Fibroblast of skin of right quadriceps (primary cell): ENCODE measurements at places on chromosomes 1 and 21.

GRCh38 chr1:241808265-241808664, 39.7 kb upstream of the EXO1 start:
- DNase-seq, result no peak

GRCh38 chr1:143643148-143643885, 328.5 kb downstream of the FAM72C start:
- no peak for DNase-seq

DNA sequence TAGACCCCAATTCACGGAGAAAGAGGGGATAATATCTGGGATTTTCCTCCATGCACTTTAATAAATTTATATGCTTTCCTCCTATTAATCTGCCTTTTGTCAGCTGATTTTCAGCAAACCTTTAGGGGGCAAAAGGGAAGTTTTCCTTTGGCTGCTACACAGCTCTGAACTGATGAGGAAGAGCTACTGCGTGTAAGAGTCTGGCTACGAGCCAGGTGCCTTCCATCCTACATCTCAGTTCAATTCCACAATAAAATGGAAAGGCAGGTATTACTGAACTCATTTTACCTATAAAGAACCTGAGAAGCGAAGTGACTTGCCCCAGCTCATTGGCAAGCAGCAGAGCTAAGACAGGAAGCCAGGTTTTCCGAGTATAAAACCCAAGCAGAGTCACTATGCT, 28.3 kb upstream of the ZNF326 start:
- no peak for DNase-seq

DNA sequence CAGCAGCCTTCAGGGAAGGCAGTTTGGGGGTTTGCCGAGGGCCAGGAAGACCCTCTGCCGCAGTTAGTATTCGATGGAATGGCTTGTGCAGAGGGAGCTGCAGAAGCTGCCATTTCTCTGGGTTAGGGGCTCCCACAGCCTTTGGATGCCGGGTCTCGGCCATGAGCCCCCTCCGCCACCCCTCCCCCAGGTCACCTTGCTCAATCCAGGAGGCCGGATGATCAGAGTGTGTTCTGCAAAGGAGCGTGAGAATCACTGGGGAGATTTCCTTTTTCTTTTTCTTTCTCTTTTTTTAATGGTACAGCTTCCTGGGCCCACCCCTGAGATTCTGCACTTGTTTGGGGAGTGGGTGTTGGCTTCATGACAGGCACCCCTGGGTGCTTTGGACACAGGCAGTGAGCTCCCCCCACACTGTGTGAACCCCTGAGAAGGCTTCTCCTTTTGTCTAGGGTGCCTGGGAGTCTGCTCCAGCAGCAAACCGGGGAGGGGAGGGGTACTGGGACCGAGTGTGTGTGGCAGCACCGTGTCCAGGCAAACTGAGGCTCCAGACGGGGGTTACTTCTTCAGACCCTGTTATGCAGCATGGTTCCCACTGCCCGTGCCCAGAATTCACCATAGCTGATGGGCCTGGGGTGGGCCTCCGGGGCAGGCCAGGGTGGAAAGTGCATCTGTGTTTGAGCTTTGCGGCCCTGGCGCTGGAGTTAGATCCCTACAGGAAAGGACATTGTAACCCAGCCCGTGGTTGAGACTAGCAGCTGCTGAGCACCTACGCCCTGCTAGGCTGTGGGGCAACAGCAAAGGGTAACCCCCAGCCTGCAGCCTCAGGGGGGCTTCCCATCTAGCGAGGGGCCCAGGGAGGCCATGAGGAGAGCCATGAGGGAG, 18.5 kb downstream of the TNFRSF1B start:
- DNase-seq, result no peak

- no peak for DNase-seq
These were observed 63.0 kb downstream of the KCNN3 start for GRCh38 chr1:154807048-154807591.

DNA sequence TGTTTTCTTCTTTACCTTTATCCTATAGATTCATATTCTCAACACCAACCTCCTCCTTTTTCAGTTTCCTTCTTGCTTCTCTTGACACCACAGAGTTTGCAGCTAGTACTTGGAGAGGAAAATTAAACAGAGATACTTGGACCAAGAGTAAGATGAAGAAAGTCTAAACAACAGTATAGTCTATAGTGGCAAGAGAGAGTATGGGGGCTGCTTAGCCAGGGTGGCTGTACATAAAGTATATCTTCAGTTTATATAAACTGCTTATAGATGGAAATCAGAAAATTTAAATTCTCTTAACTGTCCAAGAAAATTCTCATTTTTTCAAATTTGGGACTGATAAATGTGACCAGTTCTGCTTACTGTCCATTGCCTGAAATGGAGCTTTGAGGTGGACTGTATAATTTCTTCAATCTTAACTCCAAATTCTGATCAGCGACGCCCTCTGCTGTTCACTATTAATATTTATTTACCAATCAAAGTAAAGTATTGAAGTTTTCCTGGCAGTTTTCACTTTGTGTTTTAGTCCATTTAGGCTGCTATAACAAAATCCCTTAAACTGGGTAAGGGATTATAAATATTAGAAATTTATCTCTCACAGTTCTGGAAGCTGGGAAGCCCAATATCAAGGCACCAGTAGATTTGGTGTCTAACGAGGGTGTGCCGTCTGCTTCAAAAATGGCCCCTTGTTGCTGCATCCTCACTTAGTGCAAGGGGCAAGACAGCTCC, 14.8 kb upstream of the METTL18 start:
- DNase-seq, result peak; percentile 32

DNA sequence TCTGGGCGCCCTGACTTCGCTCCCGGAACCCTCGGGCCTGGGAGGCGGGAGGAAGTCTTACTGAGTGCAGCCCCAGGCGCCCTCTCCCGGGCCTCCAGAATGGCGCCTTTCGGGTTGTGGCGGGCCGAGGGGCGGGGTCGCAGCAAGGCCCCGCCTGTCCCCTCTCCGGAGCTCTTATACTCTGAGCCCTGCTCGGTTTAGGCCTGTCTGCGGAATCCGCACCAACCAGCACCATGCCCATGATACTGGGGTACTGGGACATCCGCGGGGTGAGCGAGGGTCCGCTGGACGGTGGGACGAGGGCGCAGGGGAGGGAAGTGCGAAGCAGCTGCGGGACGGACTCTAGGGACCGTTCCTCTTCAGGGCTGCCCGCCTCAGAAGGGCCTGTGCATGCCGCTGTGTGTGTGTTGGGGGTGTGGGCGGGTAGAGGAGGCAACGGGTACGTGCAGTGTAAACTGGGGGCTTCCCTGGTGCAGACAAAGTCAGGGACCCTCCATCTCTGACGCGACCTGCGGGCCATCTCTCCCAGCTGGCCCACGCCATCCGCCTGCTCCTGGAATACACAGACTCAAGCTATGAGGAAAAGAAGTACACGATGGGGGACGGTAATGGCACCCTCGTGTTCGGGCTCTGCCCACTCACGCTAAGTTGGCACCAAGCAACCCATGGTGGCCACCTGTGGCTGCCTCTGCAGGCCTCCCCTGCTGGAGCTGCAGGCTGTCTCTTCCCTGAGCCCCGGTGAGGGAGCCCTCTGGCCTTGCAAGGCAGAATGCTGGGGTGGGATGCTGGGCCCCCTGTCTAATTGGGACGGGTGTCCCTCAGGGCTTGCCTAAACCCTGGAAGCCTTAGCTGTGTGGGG, at the start of gene GSTM1:
Gene GSTM1 (plus strand): TSS at position 177 of the 859 bp plus-strand sequence. CDS start 57 bp downstream, at position 234.
- DNase-seq, result peak; percentile 77

DNA sequence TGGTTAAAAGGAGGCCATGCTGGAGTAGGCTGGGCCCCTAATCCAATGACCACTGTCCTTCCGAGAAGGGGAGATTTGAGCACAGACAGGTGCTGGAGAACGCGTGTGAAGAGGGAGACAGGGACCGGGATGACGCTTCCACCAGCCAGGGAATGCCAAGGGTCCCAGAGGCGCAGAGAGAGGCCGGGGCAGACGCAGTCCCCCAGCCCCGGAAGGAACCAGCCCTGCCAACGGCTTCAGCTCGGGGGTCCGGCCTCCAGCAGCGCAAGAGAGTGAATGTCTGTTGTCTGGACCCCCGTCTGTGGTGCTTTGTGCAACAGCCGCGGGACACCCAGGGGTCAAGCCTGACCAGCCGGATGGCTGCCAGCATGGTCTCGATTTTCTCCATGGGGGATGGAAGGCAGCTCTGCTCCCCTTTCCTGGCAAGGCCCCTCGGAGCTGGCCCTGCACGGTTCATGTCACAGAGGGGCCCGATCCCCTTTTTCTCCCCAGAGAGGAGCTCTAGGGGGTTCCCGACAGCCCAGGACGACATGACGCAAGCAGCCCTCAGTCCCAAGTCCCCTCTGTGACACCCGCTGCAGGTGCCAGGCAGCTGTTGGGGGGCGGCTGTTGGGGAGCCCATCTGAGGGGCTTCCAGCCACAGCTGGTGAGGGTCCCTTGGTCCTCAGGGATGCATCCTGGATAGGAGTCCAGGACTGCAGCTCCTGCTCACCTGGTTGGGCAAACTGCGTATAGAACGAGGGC, 73.5 kb downstream of the SIK1 start:
- no peak for DNase-seq

DNA sequence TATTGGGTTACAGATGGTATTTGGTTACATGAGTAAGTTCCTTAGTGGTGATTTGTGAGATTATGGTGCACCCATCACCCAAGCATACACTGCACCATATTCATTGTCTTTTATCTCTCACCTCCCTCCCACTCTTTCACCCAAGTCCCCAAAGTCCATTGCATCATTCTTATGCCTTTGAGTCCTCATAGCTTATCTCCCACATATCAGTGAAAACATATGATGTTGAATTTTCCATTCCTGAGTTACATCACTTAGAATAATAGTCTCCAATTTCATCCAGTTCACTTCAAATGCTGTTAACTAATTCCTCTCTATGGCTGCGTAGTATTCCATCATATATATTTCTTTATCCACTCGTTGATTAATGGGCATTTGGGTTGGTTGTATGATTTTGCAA, 36.8 kb upstream of the ZNF678 start:
- DNase-seq, result no peak

GRCh38 chr1:92994105-92994712, 32.9 kb upstream of the DIPK1A start:
- peak; percentile 79 for DNase-seq

GRCh38 chr1:175449306-175449705, 256.7 kb upstream of the KIAA0040 start:
- no peak for DNase-seq

DNA sequence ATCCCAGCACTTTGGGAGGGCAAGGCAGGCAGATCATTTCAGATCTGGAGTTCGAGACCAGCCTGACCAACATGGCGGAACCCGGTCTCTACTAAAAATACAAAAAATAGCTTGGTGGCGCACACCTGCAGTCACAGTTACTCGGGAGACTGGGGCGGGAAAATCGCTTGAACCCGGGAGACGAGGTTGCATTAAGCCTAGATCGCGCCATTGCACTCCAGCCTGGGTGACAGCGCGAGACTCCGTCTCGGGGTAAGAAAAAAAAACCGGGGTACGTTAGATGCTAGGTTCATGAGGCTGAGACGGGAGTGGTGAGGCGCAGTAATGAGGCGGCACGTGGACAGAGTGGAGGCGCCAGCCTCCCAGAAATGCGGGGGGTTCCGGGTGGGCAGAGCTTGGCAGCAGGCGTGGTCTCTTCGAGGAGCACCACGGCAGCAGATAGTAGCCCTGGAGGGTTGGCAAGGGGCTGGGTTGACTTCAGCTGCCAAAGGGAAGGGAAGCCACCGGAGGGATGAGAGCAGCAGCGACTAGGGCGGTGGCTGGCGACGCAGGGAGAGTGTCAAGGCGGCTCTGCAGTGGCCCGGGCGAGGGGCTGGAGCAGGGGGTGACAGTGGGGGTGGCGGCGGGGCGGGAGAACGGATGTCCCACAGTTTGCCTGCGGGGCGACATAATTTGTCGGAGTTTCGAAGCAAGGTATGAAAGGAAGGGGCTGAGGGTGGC, 832 bp downstream of the MRPL20 start:
- no peak for DNase-seq

DNA sequence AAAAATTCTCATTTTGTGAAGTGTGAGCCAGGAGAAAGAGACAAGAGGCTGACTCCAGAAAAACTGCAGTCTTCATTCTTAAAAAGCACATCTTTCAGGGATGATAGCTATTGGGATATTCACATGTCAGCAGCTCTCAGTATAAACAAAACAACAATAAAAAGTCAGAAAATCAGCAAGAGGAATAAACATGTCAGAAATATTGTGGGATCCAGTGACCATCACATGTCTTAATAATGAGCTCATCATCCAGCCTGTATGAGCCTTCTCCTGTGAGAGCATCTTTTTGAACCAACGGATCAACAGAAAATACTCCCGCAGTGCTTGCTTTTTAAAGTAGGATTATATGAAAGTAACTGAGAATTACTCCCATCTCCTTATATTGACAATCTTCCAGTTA, 241.6 kb downstream of the SMYD3 start:
- DNase-seq, result no peak

DNA sequence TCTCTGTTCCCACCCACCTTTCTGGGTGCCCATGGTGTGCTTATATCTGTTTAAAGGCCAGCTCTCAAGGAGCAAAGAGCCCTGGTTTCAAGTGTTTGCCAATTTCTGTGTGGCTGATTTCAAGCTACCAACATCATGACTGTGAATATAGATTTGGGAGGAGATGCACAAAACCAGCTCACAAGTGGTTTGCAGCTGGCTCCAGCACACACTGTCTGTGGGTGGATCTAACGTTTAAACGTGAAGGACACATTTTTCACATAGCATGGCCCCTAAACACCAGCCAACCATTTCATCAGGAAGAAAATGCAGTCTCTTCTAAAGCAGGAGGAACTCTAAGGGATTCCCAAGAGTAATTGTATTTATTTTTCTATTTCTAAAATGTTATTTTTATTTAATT, 65.2 kb downstream of the FCRL5 start:
- DNase-seq, result no peak
